ENCODE measurements at places on chromosomes 12 and 14.

DNA sequence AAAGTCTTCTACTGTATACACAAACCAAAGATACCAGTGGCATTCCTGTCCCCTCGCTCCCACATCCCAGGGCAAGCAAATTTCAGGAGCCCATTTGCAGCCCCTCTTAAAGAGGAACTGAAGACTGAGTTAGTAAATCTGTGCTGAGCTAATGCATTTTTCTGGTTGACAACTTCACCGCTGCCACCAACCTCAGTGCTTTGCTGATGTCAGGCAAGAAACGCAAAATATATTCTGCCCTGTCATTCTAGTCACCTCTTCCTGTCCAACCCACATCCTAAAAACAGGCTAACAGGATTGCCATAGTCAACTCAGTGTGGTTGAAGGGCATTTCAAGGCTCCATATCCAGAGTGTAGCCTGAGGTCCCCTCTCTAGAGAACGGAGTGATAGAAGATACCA, 59.4 kb upstream of the FICD start:
- no peak for DNase-seq

DNA sequence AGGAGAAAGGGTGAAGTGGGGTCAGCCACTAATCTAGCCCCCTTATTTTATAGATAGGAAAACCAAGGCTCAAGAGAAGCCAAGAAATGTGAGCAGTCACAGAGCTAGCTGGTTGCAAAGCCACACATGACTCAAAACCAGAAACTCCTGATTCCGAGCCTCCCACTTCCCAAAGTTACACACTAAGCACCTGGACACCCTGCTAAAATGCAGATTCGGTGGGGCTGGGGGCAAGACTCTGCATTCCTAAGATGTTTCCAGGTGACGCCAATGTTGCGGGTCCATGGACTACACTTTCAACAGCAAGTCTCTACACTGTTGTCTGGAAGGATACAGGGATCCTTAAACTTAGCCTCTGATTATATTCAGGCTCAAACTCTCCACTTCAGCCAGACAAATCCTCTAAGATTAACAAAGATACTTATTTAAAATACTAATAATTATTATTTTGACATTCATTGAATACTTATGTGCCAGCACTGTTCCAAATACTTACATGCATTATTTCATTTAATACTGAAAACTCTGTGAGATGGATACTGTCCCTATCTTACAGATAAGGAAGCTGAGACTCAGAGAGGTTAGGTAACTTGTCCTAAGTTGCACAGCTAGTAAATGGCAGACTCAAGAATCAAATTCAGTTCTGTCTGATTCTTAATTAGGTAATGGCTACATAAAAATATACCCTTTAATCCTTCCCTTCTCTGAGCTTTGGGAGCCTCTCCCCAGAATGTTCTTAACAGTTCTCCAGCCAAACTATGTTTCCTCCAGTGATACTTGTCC, 81.4 kb downstream of the CRACR2A start:
- DNase-seq, result no peak

GRCh38 chr12:8696442-8697090, 1.2 kb upstream of the RIMKLB start:
- no peak for DNase-seq

DNA sequence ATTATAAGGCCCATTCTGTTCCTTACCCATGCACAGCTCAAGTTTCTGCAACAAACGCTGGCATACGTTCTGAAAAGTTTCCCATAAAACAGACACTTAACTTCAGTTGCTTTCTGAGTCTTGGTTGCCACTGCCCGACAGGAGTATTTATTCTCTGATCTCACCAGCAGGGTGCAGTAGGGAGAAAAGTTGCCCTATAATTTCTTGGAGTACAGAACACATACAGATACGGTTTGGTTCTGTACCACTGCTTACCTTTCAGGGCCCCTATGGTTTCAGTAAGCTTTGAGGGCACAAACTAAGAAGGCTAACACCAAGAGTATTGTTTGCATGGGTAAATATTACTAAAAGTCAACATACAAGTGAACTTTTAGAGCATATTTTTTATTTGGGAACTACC, 77.9 kb downstream of the SPATA7 start:
- DNase-seq, result no peak

- DNase-seq, result no peak
Measured at GRCh38 chr12:12456637-12457036, 99.8 kb downstream of the BORCS5 start.

DNA sequence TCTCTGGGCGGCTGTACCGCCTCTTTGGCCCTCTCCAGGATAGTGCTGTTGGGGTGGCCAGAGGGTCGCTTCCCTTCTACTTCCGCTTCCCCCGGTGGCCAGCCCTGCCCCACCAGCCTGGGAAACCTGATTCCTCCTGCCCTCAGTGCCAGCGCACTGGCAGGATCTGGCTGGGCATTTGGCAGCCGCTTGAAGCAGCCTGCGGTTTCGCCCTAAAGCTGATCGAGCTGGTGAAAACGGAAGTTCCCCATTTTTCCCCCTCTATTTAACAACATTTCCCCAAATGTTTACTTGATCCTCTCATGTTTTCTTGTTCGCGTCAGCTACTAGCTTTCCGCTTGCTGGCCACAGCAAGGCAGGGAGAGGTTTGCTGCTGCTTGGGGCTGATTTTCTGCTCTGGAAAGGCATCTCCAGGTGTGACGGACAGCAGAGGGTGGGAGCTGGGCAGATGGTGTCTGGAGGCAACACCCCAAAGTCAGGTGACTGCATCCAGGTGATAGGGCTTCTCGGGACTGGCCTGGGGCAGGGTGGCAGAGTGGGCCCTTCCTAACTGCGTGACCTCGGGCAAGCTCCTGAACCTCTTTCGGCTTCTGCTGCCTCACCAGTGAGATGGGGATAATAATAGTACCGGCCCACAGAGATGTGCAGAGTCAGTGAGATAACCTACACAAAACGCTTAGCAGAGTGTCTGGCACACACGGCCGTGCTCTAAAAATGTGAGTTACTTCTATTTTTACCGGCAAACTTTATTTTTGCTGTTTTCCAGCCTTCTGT, 53.1 kb downstream of the TSPAN9 start:
- DNase-seq, result no peak

DNA sequence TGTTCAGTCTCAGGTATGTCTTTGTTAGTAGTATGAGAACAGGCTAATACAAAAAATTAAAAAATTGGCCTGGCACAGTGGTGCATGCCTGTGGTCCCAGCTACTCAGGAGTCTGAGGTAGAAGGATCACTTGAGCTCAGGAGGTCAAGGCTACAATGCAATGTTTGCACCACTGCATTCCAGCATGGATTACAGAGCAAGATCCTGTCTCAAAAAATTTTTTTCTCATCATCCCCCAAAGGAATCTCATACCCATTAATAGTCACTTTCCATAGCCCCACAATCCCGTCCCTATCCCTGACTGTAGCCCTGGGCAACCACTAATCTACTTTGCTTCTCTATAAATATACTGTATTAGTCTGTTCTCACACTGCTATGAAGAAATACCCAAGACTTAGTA, 57.8 kb downstream of the TTC8 start:
- no peak for DNase-seq

DNA sequence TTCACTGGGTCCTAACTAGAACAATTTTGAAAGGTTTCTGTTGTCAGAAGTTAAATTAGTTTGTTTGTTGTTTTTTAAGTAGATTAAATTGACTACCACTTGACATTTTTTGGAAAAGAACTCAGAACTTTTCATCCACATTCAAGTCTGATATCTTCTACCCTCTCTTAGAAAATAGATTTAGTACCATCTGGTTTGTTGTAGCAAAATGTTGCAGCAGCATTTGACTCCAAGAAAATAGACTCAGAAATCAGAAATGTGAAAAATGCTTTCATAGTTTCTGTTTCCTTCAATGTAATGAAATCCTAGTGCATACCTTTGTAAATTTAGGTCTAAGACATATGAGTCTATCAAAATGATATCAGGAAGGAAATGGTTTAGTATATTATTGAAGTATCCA, 256.3 kb upstream of the CLEC14A start:
- no peak for DNase-seq

- DNase-seq, result no peak
Measured at GRCh38 chr12:51004504-51004903, 21.7 kb downstream of the SLC11A2 start.

DNA sequence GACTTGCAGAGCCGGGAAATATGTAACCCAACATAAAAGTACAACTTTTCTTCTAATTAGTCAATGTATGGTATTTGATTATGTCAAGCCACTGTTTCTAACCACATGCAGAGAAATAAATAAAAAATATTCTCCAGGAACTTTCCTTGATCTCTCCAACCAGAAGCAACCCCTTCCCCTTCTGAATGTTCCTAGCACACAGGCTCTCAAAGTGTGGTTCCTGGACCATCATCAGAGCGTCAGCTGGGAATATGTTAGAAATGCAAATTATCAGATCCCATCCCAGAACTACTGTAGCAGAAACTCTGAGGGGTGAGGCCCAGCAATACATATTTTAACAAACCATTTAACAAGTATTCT, 21.0 kb upstream of the ITPR2 start:
- DNase-seq, result no peak

- no peak for DNase-seq
Measured at GRCh38 chr12:92457458-92458180, 245.2 kb upstream of the PLEKHG7 start.

DNA sequence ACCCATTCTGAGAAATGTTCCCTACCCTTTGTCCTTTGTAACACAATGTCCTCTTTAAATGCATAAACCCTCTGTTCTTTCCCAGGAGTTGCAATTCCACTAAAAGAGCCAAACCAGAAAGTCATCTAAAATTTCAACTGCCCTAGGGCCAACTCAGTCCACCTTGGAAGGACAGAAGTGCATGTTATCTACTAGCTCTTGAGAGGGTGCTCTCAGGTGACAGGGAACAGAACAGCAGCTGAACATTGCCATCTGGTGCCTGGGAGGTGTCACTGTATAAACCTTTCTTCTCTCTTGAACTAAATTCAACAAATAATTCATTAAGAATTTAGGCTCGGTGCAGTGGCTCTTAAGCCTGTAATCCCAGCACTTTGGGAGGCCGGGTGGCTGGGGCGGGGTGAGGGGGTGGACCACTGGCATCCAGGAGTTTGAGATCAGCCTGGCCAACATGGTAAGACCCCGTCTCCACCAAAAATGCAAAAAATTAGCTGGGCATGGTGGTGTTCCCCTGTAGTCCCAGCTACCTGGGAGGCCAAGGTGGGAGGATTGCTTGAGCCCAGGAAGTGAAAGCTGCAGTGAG, 10.3 kb upstream of the FERMT2 start:
- DNase-seq, result no peak

DNA sequence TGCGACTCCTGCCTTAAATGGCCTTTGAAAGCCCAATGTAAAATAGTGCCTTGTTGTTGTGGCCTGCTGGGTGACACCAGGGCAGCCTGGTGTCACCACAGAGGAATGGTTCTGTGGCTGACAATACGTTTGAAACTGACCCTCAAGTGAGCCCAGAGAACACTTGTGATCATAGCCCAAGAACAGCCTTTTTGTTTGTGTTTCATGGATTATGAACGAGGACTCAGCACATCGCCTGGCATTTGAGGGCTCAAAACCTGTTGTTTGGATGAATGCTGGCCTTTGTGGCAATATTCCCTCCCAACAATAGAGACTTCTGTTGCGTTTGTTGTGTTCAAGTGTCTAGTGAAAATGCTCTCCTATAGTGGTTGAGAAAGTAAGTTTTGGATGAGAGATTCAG, 48.5 kb downstream of the TSPAN9 start:
- no peak for DNase-seq

- no peak for DNase-seq
Measured at GRCh38 chr14:50774542-50775267, 56.3 kb downstream of the NIN start.

DNA sequence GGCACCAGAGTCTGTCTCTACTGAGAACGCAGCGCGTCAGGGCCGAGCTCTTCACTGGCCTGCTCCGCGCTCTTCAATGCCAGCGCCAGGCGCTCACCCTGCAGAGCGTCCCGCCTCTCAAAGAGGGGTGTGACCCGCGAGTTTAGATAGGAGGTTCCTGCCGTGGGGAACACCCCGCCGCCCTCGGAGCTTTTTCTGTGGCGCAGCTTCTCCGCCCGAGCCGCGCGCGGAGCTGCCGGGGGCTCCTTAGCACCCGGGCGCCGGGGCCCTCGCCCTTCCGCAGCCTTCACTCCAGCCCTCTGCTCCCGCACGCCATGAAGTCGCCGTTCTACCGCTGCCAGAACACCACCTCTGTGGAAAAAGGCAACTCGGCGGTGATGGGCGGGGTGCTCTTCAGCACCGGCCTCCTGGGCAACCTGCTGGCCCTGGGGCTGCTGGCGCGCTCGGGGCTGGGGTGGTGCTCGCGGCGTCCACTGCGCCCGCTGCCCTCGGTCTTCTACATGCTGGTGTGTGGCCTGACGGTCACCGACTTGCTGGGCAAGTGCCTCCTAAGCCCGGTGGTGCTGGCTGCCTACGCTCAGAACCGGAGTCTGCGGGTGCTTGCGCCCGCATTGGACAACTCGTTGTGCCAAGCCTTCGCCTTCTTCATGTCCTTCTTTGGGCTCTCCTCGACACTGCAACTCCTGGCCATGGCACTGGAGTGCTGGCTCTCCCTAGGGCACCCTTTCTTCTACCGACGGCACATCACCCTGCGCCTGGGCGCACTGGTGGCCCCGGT, at the start of gene PTGDR:
Gene PTGDR (plus strand): TSS at position 198 of the 778 bp plus-strand sequence. CDS start 117 bp downstream, at position 315.
- no peak for DNase-seq

DNA sequence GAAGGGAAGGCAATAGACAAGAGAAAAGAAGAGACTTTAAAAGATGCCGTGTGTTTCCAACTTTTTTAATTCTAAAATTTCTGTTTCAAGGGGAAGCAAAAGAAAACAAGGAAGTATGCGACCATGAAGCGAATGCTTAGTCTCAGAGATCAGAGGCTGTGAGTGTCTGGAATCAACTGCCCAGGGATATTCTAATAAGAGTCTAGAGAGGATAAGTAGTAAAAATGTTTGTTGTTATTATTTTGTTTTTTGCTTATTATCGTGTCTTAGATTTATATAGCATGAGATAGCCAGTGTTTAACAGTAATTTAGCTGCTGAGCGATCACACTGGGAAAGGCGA, 421 bp downstream of the FCF1 start:
- no peak for DNase-seq

- no peak for DNase-seq
Measured at GRCh38 chr12:90489141-90489540, 465.8 kb downstream of the CCER1 start.

GRCh38 chr14:73289729-73290128, 52.4 kb downstream of the PAPLN start:
- no peak for DNase-seq

DNA sequence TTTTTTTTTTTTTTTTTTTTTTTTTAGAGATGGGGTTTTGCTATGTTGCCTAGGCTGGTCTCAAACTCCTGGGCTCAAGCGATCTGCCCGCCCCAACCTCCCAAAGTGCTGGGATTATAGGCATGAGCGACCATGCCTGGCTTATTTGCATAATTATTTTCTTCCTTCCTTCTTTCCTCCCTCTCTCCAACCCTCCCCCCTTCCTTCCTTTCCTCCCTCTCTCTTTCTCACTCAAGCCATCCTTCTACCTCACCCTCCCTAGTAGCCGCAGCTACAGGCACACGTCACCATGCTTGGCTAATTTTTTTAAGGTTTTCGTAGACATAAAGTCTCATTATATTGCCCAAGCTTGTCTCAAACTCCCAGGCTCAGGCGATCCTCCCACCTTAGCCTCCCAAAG, 83.8 kb downstream of the PEBP1 start:
- DNase-seq, result no peak

GRCh38 chr14:70268760-70269159, 80.0 kb upstream of the SLC8A3 start:
- no peak for DNase-seq
